ENCODE measurements at places on chromosomes 7 and 10. TPM values are rescaled to one million over a fixed set of nuclear protein-coding genes. Genes with fewer than 3 reads are reported as not detected.

DNA sequence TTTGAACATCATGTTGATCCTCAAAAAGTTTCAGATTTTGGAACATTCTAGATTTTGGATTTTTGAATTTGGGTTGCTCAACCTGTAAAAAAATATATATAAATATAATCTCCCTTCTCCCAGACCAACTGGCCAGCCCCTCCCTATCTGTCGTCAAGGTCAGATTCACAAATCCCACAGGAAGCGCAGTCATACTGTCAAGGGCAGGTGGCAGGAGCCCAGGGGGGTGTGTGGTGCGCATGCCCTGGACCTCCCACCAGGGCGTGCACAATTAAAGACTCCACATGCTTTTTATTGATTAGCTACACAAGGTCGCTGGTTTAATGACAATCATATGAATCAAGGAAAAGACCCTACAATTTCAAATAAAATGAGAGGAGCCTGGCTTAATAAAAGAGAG, 77.0 kb upstream of the EEPD1 start:
- DNase-seq = no peak

DNA sequence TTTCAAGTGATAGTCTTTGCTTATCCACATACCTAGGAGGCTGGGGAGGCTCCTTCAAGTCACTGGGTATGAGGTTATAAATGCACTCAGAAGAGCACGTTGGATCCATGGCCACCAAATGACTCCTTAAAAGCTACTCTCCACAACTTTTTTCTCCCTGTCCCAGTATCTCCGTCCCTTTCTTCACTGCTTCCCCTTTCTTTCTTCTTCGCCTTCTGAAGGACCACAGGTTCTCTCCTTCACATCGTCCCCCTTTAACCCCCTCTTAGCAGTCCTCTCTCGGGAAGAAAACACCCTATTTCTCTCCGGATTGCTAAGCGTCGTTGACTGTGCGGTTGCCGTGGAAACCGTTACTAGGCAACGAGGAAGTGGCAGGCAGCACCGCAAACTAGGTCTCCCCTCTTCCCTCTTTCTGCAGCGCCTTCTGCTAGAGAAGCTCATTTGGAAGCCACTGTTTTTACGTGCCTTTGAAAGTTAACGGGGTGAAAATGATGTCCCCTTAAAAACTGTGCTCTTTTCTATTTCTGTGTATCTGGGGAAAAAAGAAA, at the start of gene ENKUR:
TSS of gene ENKUR (minus strand) at position 331 of the 548 bp plus-strand sequence. CDS start at position 109, 222 bp downstream.
- DNase-seq = peak; percentile 93

The ANKRD2 gene
- total RNA-seq = not detected

GRCh38 chr10:33103863-33104379, 145.9 kb upstream of the ITGB1 start:
- DNase-seq = no peak

The COL13A1 gene
- not detected for total RNA-seq

The DIP2C gene
- total RNA-seq = 0.26 TPM

All from activated T-cell treated with anti-CD3 and anti-CD28 coated beads, Interleukin-2, amount 50 U/mL, for 4 hours (primary cell).